ENCODE measurements at places on chromosomes 5 and 9.

GRCh38 chr5:67425514-67425913, 228.9 kb upstream of the CD180 start:
- H3K36me3 ChIP-seq: no peaks in the 10 kb centered on the region
- no peaks in the 10 kb centered on the region for H3K4me1 ChIP-seq
- H3K4me3 ChIP-seq: no peak overlapping the region
- no peak for DNase-seq
- no peak overlapping the region for H3K27ac ChIP-seq
- no peaks in the 10 kb centered on the region for H3K27me3 ChIP-seq

GRCh38 chr9:114002271-114002985, 75.7 kb downstream of the AMBP start:
- no peak overlapping the region for H3K4me3 ChIP-seq
- no peak overlapping the region for H3K27ac ChIP-seq
- H3K4me1 ChIP-seq: no peaks in the 10 kb centered on the region
- H3K27me3 ChIP-seq: no peaks in the 10 kb centered on the region

DNA sequence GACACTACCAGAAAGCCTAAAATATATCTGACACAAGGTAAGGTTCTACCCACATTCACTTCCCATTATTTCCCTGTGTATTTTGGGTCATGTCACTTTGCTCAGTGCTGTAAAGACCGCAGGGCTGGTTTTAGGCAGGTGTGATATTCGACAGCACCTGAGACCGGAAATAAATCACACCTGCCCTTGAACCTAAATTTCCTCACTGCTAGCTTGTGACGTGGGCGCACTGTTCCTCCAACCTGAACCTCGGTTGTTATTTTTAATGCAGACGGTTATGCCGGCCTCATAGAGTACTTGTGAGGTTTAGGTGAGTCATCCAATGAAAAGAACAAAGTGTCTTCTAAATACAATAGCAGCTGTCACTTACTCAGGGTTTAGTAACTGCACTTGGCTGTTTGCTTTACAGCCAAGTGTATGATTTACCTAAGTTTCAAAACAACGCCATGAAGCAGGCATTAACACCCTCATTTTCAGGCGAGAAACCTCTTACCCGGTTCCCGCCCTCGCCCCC, 20.7 kb upstream of the ZNF782 start:
- no peak for DNase-seq
- H3K27ac ChIP-seq: peak overlapping the region; percentile 94
- peak overlapping the region; percentile 57 for H3K4me3 ChIP-seq
- H3K36me3 ChIP-seq: no peaks in the 10 kb centered on the region

- no peak overlapping the region for H3K4me3 ChIP-seq
- H3K36me3 ChIP-seq: no peaks in the 10 kb centered on the region
- H3K4me1 ChIP-seq: peaks cover 50% of the 10 kb centered on the region
- H3K27ac ChIP-seq: peak overlapping the region; percentile 81
- no peak for DNase-seq
Measured at GRCh38 chr5:107542428-107542827, 128.3 kb downstream of the EFNA5 start.

- no peaks in the 10 kb centered on the region for H3K36me3 ChIP-seq
- peaks cover 87% of the 10 kb centered on the region for H3K27me3 ChIP-seq
- H3K4me1 ChIP-seq: no peaks in the 10 kb centered on the region
- no peak overlapping the region for H3K4me3 ChIP-seq
Measured at GRCh38 chr9:903886-904285, 62.4 kb downstream of the DMRT1 start.

- DNase-seq: no peak
- no peak overlapping the region for H3K4me3 ChIP-seq
- no peaks in the 10 kb centered on the region for H3K4me1 ChIP-seq
- no peaks in the 10 kb centered on the region for H3K36me3 ChIP-seq
- no peaks in the 10 kb centered on the region for H3K27me3 ChIP-seq
- no peak overlapping the region for H3K27ac ChIP-seq
Measured at GRCh38 chr5:178642351-178642909, 15.6 kb upstream of the CLK4 start.
